ENCODE measurements at places on chromosomes 4 and X.

- DNase-seq: no peak
Measured at GRCh38 chr4:154503598-154503997, 12.0 kb upstream of the DCHS2 start.

- DNase-seq: no peak
Measured at GRCh38 chr4:89193843-89194242, 82.5 kb downstream of the TIGD2 start.

- no peak for DNase-seq
Measured at GRCh38 chrX:10548688-10549087, 71.7 kb downstream of the MID1 start.

- no peak for DNase-seq
Measured at GRCh38 chr4:73816814-73817213, 19.7 kb upstream of the CXCL6 start.

DNA sequence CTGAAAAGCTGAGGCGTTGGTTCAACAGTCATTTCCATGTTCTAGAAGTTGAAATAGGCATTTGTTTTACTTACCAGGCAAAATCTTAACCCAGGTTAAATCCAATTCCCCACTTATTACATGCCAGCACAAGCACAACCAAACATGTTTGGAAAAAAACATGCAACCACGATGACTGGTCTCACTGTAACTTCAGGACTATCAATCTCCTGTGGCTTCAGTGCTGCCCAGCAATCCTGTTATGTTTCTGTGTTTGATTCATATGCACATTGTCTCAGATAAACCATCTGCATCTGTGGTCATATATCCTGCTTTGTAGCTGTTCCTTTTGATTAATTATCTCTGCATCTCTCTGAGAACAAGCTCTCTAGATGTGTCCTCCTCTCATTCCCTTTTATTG, 28.3 kb downstream of the PRDM8 start:
- DNase-seq: no peak

DNA sequence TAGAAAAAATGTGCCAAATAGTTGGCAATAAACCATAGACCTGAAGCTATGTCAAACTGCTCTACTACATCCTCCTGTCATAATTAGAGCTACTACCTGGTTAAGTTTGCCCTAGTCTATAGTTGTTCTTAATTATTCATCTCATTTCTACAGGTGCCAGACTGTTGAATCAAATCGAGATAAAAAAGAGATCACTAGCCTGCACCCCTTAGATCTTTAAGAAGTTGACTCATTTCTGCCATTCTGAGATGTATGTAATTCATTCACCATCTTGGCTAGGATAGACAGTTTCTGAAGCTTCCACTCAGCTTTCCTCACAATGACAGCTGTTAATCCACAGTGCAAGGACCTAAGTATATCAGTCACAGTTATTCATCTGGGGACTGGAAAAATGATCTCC, 452.1 kb upstream of the BOD1L1 start:
- DNase-seq: no peak

- no peak for DNase-seq
Measured at GRCh38 chr4:36414248-36414647, 132.8 kb downstream of the DTHD1 start.

GRCh38 chr4:164918956-164919355, 42.0 kb downstream of the APELA start:
- DNase-seq: no peak

- no peak for DNase-seq
Measured at GRCh38 chr4:135201081-135201480, 999.5 kb upstream of the PABPC4L start.

- no peak for DNase-seq
Measured at GRCh38 chr4:71231129-71232055, 107.4 kb upstream of the SLC4A4 start.

GRCh38 chr4:87258677-87259076, 38.3 kb upstream of the KLHL8 start:
- no peak for DNase-seq

DNA sequence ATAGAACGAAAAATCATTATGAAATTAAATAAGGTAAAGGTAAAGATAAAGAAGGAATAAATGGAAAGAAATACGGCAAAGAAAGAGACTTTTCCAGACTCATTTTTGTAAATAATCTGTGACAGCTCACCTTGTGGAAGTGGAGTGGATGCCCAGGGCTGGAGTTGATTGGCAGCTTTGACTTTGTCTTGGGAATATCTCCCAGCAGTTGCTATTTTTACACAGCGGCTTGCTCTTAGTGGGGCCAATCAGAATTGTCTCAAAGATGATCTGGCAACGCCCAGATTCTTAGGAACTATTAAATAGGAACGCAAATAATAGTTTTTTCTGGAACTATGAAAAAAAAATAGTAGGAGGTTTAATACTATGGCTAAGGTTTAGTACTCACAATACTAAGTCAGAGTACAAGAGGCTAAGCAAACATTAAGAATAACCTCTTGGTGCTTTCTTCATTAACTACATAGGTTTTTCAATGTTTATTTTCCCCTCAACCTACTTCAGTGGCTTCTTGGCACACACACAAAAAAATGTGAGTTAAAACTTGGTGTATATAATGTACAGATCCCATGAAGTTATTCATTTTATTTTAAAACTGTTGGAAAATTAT, 132.7 kb downstream of the TRAM1L1 start:
- DNase-seq: no peak

DNA sequence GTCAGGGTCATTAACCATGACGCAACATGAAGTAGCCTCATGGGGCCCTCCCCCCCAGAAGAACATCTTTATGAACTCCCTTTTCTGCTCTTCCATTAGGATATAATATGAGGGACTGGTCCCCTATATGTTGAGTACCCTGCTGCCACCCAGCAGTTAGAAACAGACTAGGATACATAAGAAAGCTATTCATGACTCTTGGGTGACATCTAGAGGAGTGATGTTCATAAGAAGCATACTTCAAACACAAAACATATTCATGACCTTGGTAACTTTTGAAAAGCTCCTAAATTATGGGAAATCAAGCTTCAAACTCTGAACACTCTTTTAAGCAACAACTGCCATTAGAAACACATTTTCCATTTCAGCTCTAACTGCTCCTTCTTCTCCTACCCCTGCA, 155.2 kb upstream of the SPIN4 start:
- DNase-seq: no peak

- DNase-seq: peak; percentile 66
Measured at GRCh38 chr4:110049951-110050925, 137.6 kb downstream of the EGF start.

- DNase-seq: no peak
Measured at GRCh38 chr4:53682196-53682595, 90.9 kb upstream of the LNX1 start.

DNA sequence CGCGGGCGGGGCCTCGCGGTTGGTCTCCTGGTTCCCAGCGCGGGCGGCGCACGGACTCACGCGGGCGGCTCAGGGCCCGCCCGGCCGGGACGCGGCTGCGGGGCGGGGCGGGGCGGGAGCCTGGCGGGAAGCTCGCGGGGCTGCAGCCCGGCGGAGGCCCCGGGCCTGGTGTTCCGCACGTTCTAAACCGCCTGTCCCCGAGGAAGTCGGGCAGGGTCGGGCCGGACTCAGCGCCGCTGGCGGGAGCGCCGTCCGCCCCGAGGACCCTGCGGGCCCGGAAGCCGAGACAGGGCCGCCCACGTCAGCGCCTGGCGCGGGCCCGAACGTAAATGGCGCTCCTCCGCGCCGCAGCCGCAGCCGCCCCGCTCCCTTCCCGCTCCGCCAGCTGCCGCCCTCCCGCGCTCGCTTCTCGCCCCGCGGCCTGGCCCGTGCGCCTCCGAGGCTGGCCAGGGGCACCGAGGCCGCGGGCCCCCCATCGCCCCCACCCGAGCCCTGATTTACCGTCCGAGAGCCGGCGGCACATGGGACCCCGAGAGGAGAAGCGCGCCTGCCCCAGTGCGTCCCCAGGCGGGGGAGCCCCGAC, 309 bp upstream of the CTBP1 start:
- DNase-seq: peak; percentile 87

- DNase-seq: no peak
Measured at GRCh38 chr4:185623444-185624258, 88.3 kb upstream of the PDLIM3 start.

GRCh38 chr4:115664285-115664684, 550.9 kb upstream of the NDST4 start:
- DNase-seq: no peak

DNA sequence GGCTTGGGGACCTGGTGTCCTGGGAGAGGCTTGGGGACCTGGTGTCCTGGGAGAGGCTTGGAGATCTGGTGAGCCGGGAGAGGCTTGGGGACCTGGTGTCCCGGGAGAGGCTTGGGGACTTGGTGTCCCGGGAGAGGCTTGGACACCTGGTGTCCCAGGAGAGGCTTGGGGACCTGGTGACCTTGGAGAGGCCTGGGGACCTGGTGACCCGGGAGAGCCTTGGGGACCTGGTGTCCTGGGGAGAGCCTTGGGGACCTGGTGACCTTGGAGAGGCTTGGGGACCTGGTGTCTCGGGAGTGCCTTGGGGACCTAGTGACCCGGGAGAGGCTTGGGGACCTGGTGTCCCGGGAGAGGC, 12.6 kb downstream of the SHOX start:
- no peak for DNase-seq

DNA sequence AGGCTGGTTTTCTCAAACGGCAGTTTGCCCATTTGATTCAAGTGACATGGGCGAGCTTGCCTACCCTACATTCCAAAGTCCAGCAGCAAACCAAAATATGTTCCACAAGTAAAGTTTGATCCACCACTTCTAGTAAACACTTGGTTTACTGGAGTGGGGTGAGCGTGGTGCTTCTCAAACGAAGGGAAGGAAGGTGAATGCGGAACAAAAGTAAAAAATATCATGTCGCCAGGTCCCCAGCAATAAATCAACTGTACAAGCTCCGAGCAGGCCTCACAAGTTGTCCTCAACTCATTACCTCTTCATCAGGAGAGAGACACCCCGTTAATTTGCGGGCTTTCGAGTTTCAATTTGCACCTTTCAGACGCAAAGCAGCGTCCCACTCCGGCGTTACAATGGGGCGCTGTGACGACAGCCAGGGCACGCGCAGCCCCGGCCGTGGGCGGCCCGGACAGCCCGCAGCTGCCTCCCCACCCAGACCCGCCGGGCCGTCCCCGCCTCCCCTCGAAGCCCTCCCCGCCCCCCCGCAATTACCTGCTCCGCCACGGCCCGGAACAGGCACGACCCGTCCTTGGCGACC, 1.0 kb downstream of the OTUD4 start:
- peak; percentile 85 for DNase-seq

DNA sequence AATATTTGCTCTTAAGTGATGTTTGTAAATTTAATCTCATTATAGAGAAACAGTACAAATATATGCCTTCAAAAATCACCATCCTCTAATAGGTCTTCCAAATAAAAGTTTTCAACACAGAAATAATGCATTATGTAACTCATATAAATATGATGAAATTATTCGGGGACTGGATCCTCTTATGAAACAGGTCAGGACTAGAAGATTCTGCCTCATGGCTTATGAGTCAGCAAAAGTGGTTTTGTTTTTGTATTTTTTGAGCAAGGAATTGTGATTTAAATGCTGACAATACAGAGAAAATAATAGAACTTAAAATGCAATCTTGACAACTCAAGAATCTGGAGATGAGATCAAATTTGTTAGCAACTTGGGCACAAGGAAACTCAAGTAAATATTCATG, 179.7 kb upstream of the NDP start:
- no peak for DNase-seq

GRCh38 chr4:163166041-163166579, 580 bp downstream of the NAF1 start:
- DNase-seq: peak; percentile 61

DNA sequence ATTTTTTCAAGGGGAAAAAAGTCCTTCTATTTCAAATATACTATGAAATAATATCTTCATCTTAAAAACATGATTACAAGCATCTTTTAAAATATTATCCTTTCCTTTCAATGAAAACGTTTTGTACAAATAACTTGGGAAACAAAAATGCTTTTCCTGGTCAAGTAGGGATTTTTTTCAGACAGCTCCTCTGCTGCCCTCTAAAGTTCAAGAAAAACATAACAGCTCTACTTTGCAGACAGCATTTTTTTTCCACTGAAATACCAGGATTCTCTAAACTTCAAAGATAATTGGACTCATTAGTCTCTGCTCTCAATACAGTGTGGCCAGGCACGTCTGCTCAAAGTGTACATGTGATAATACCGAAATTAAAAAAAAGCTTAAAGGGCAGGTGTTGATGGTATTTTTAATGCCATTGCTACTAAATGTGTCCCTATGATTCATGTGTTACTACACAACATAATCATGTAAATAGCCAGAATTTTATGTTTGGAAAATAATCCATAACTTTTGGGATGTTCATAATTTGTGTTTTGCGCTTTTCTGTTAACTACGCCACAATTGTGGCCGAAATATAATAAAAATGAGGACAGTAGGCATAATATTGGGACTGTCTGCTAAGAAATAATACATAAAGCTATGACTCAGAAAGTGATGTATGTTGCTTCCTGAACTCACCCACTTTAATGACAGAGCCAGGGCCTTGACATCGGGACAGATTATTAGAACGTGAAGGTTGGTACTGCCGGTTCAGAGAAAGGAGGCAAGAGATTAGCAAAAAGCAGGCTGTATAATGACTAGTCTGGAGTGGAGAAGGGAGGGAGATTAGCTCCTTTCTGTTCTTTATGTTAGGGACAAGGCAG, 478.9 kb downstream of the KCNIP4 start:
- no peak for DNase-seq

DNA sequence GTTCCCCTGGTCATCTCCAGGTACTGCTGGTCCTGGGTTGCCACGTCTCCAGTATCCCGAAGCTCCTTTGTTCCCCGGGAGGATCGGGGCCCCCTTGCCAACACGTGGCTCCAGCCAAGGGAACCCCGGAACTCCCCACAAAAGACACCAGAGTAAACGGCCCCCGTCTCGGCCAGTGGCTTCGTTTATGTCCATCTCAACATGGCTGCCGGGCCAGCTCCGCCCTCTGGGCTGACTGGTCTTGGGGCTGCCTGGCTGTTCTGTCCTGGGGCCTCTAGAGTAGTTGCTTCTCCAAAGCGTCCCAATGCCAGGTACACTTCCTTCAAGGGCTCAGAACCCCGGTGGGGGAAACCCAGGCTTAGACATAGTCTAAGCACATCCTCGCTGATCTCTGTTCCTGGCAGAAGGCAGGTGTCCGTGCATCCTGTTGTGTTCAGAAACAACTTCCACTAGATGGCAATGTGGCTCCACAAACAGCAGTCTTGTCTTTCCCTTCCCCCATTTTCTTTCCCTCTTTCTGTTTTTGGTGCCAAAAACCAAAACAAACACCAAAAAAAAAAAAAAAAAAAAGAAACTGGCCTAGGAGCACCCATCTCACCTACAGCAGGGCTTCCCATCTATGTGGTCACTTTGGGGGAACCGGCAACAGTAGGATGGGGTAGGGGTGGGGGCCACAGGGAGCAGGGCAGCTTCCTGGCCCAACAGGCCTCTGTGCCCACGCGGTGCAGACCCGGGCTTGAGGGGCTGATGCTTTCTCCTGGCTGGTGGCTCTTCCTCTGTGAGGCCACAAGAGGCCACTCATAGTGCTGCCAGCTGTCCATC, 35.3 kb downstream of the NBDY start:
- DNase-seq: peak; percentile 61

GRCh38 chr4:80694171-80694570, 336.3 kb upstream of the BMP3 start:
- DNase-seq: no peak

- DNase-seq: no peak
Measured at GRCh38 chr4:20816287-20816686, 116.0 kb downstream of the PACRGL start.
